NB4 (cell line): ENCODE measurements at places on chromosomes 5 and 9.

- DNase-seq = no peak
Measured at GRCh38 chr9:18708429-18708828, 234.5 kb downstream of the ADAMTSL1 start.

DNA sequence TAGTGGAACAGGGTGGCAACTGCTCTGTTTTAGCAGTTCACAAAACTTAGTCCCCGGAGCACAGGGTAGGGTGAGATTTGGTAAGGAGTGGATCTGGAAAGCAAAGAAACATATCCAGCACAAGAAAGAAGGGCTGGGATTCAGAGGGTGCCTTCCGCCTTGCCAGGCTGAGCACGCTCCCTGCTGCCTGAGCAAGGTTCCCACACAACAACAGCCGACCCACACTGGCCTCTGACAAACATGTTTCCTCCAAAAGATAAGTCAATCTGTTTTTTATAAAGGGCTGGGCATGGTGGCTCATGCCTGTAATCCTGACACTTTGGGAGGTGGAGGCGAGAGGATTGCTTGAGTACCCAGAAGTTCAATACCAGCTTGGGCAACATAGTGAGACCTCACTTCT lies 45.8 kb downstream of the RAB3C start:
- no peak for DNase-seq

DNA sequence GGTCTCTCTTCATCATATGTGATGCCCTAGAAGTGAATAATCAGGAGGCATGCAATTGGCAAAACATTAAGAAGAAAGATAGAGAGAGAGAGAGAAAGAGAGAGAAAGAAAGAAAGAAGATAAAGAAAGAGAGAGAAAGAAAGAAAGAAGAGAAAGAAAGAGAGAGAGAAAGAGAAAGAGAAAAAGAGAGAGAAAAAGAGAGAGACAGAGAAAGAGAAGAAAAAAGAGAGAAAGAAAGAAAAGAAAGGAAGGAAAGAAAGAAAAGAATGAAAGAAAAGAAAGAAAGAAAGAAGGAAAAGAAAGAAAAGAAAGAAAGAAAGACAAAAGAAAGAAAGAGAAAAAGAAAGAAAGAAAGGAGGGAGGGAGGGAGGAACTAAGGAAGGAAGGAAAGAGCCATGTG lies 318.9 kb downstream of the ICE1 start:
- no peak for DNase-seq

DNA sequence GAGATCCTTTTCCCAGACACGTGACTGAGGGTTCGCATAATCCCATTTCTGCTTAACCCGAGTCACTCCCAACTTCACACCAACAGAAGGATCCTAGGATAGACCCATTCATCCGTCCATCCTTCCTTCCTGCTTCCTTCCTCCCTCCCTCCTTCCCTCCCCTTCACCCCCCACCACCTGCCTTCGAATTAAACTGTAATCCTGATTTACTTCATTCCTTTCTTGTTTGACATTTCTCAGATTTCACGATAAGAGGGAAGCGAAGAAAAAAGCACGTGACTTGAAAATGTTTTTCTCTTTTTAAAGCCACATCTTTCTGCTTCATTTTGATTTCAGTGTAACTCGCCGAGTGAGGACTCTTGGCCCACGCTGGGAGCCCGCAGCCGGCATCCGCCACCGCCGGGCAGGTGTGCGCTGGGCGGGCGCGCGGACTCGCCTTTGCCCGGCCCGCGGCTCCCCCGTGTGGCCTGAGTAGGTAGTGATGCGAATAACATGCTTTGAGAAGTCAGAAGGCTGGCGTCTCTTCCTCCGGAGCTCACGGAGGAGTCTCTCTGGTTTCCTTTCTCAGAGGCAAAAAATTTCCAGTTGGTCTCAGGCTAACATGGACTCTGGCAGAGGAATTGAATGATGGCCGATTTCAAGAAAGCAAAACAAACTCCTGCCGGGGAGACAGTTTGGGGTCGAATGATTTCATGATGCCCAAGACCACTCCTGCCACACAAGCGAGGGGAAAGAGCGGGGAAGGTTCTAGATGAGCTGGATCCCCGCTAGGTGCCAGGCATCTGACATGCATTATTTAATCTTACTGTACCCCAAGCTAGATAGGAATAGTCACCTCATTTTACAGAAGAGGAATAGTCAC lies 117.7 kb downstream of the SLC12A2 start:
- DNase-seq = peak; percentile 62

DNA sequence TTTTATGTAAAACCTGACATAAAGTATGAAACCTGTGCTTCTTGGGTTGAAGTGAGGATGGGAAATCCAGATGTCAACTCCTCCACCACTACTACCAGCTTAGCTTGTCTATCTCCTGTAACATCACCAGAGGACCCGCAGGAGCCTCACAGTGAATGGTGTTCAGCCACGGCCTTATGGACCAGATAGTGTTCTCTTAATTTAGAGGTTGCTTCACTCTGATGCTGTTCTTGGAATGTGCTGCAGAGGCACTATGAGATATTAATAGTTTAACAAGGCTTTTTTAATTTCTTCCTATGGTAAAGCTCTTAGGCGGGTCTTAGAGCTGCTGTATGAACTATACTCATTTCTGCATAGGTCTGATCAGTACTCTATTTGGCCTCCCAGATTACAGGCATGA lies 27.9 kb downstream of the NFX1 start:
- no peak for DNase-seq
